ENCODE measurements at places on chromosomes 2 and 18. TPM values are rescaled to one million over a fixed set of nuclear protein-coding genes. Genes with fewer than 3 reads are reported as not detected.

B3GNT7 gene
- 0.62 TPM for total RNA-seq

LYPD6 gene
- total RNA-seq, result 2.0 TPM

ATOH8 gene
- 15.7 TPM for total RNA-seq

WDR7 gene
- total RNA-seq, result 18.1 TPM

MAB21L4 gene
- not detected for total RNA-seq

MREG gene
- total RNA-seq, result 1.3 TPM

PJVK gene
- 3.8 TPM for total RNA-seq

TRIB2 gene
- total RNA-seq, result 36.1 TPM

PLB1 gene
- 1.6 TPM for total RNA-seq

All from muscle of leg (tissue), 16 donors.